Bladder microvascular endothelial cell (primary cell): ENCODE measurements at places on chromosomes 5 and 9. TPM values are rescaled to one million over a fixed set of nuclear protein-coding genes. Genes with fewer than 3 reads are reported as not detected.

The LCN1 gene
- not detected in 2 replicates for total RNA-seq

The OLFML2A gene
- total RNA-seq = 0.32 and 2.0 TPM in 2 replicates

The SLC22A4 gene
- 3.5 and 4.7 TPM in 2 replicates for total RNA-seq

The CDH9 gene
- total RNA-seq = not detected in 2 replicates

The STKLD1 gene
- 0.25 and 0.49 TPM in 2 replicates for total RNA-seq

The IFNA2 gene
- not detected in 2 replicates for total RNA-seq

The LAMC3 gene
- total RNA-seq = under 0.01 and 0.50 TPM in 2 replicates

The FTMT gene
- not detected in 2 replicates for total RNA-seq

The SPATA31A3 gene
- not detected in 2 replicates for total RNA-seq

The WNK2 gene
- 0.06 TPM in 1 of 2 replicates, not detected in the other for total RNA-seq

The LOX gene
- 73.7 and 90.4 TPM in 2 replicates for total RNA-seq

The OR4F3 gene
- total RNA-seq = not detected in 2 replicates

The CCDC192 gene
- not detected in 2 replicates for total RNA-seq

The HTR4 gene
- not detected in 2 replicates for total RNA-seq

The GRIA1 gene
- total RNA-seq = under 0.01 TPM in 1 of 2 replicates, not detected in the other

The LRRC19 gene
- not detected in 2 replicates for total RNA-seq

The EFNA5 gene
- total RNA-seq = 0.81 and 53.3 TPM in 2 replicates

The TNC gene
- 1.6 and 29.5 TPM in 2 replicates for total RNA-seq

The GARIN3 gene
- total RNA-seq = not detected in 2 replicates

The DDX4 gene
- not detected in 2 replicates for total RNA-seq

The NR2F1 gene
- total RNA-seq = 4.5 and 63.9 TPM in 2 replicates

The PGGT1B gene
- 9.6 and 26.6 TPM in 2 replicates for total RNA-seq

The GADD45G gene
- 0.44 and 0.49 TPM in 2 replicates for total RNA-seq

The SNCB gene
- total RNA-seq = 0.16 and 1.1 TPM in 2 replicates

The HAPLN1 gene
- total RNA-seq = under 0.01 TPM in 1 of 2 replicates, not detected in the other

The GABRB2 gene
- total RNA-seq = not detected in 2 replicates

The MOB3B gene
- total RNA-seq = under 0.01 and 2.0 TPM in 2 replicates

The SLC25A2 gene
- 0.16 and 0.44 TPM in 2 replicates for total RNA-seq

The PARP8 gene
- 0.16 and 1.2 TPM in 2 replicates for total RNA-seq

The GABRG2 gene
- not detected in 2 replicates for total RNA-seq

The RELL2 gene
- 3.1 and 5.6 TPM in 2 replicates for total RNA-seq

The OR1J2 gene
- 0.13 TPM in 1 of 2 replicates, not detected in the other for total RNA-seq

The LRRC14B gene
- not detected in 2 replicates for total RNA-seq

The RFESD gene
- 0.97 and 1.2 TPM in 2 replicates for total RNA-seq

The CDKN2B-AS1 gene
- total RNA-seq = 0.49 and 1.9 TPM in 2 replicates

The RALGPS1 gene
- 0.97 and 2.7 TPM in 2 replicates for total RNA-seq

The PCDHA10 gene
- total RNA-seq = under 0.01 and 0.13 TPM in 2 replicates

The CD14 gene
- total RNA-seq = 3.2 TPM in 1 of 2 replicates, not detected in the other

The ANKRD34B gene
- not detected in 2 replicates for total RNA-seq

The PFN3 gene
- not detected in 2 replicates for total RNA-seq

The PCDHA9 gene
- total RNA-seq = 0.06 TPM in 1 of 2 replicates, not detected in the other

The ZNF658 gene
- 2.8 and 5.0 TPM in 2 replicates for total RNA-seq

The PROB1 gene
- total RNA-seq = 2.1 and 5.8 TPM in 2 replicates

The ZFP2 gene
- total RNA-seq = 0.65 and 1.2 TPM in 2 replicates

The CXCL14 gene
- total RNA-seq = not detected in 2 replicates
